Vein endothelial cell (primary cell): ENCODE measurements at places on chromosomes 6 and 20. TPM values are rescaled to one million over a fixed set of nuclear protein-coding genes. Genes with fewer than 3 reads are reported as not detected.

The MAP7 gene
- 0.65 and 1.1 TPM in 2 replicates for total RNA-seq

The MATN4 gene
- 0.33 TPM in 1 of 2 replicates, not detected in the other for total RNA-seq

The SPATS1 gene
- total RNA-seq: not detected in 2 replicates

The SLC17A2 gene
- not detected in 2 replicates for total RNA-seq

The C20orf96 gene
- total RNA-seq: 2.9 and 4.8 TPM in 2 replicates

The AKAP7 gene
- total RNA-seq: 2.6 and 3.6 TPM in 2 replicates

The ZSCAN16 gene
- total RNA-seq: 8.2 and 11.1 TPM in 2 replicates
